ENCODE measurements at places on chromosomes 2 and 18.
A peak's percentile ranks its signal among the peaks of the same experiment; 100 is the strongest.

- peak; percentile 31 for DNase-seq
Measured at GRCh38 chr18:13239171-13239956, 20.8 kb downstream of the LDLRAD4 start.

DNA sequence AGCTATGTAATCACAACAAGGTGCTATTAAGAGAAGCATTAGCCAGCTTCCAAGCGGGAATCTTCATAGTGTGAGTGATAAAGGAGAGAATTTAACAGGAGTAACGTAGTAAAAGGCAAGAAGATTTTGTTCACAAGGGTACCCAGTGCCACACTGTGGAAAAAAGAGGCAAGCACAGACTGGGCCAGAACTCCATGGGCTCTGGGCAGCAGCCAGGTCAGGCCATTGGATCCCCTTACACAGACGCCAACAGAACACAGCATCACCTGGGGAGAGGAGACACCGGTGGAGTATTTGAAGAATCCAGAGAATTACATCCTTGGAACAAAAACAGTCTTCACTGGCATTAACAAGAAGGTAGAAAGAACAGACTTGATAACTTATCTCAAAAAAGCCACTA is 21.2 kb downstream of the AMER3 start:
- DNase-seq = no peak

DNA sequence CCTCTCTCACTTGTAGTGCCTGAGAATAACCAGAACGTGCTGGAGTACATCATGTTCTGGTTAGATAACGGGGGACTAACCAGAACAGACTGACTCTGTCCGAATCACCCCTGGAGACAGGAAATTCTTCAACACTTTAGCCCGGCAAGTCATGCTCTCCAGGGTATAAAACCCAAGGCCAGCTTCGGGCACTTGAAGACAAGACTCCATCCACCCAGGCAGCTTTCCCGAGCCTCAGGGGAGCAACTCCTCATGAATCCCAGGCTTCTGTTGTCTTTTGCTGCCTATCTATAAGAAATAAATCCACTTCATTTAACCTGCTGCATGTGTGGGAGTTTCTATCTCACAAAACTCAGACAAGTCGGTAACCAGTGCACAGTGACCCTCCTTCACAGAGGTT is 99.6 kb downstream of the KCNF1 start:
- DNase-seq = no peak

- DNase-seq = no peak
Measured at GRCh38 chr2:147524912-147525311, 319.9 kb upstream of the ACVR2A start.

DNA sequence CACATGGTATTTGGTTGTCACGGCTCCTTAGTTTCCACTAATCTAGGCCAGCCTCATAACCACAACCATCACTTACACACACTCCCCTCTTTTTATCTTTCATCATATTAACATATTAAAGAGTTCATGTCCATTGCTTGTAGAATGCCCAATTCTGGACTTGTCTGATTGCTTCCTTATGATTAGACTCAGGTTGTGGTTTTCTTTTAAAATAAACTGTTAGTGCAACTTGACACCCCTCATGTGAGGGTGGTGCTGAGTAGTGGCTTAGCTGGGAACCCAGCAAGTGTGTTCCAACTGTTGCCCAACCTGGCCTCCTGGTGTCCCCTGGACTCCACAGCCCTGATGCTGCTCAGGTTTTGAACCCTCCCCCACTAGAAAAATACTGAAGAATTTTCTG is 20.1 kb upstream of the CD207 start:
- no peak for DNase-seq
